Activated T-helper 1 cell treated with anti-CD3 and anti-CD28 coated beads, Interleukin-12 subunit alpha, Interleukin-12 subunit beta, Interleukin-2, Interleukin-4 antibody, amounts not matched to agents 30 ng/mL and 10 ng/mL and 1 ng/mL, durations not matched to agents 14 hours and 24 hours and 36 hours (primary cell): ENCODE measurements at places on chromosomes 16 and 17. TPM values are rescaled to one million over a fixed set of nuclear protein-coding genes. Genes with fewer than 3 reads are reported as not detected.

BRIP1 gene
- total RNA-seq: 17.9 and 18.2 TPM in 2 replicates

SRRM2 gene
- total RNA-seq: 631 and 639 TPM in 2 replicates

CDRT15L2 gene
- not detected in 2 replicates for total RNA-seq

BRICD5 gene
- 24.7 and 25.1 TPM in 2 replicates for total RNA-seq

TAC4 gene
- not detected in 2 replicates for total RNA-seq

REXO5 gene
- total RNA-seq: 7.7 and 8.3 TPM in 2 replicates

SLC5A10 gene
- total RNA-seq: not detected in 2 replicates

HOXB1 gene
- not detected in 2 replicates for total RNA-seq

KRT36 gene
- not detected in 2 replicates for total RNA-seq

LSM12 gene
- total RNA-seq: 93.9 and 95.4 TPM in 2 replicates
